ENCODE measurements at places on chromosomes 13 and 19.

DNA sequence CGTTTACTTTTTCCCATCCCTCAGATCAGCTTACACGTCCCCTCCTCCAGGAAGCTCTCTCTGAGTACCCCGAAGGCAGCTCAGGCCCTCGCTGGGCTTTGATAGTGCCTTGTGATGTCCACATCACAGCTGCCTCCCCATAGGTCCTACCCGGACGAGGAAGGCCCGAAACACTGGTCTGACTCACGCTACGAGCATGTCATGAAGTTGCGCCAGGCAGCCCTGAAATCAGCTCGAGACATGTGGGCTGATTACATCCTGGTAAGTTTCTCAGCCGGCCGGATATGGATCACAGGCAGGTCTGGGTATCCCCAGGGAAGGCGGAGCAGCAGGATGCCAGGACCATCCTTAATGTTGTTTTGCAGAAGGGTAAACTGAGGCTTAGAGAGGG lies 4.8 kb downstream of the COLGALT1 start:
- no peak for DNase-seq

GRCh38 chr13:109199280-109199679 lies 569.9 kb downstream of the MYO16 start:
- DNase-seq = no peak

DNA sequence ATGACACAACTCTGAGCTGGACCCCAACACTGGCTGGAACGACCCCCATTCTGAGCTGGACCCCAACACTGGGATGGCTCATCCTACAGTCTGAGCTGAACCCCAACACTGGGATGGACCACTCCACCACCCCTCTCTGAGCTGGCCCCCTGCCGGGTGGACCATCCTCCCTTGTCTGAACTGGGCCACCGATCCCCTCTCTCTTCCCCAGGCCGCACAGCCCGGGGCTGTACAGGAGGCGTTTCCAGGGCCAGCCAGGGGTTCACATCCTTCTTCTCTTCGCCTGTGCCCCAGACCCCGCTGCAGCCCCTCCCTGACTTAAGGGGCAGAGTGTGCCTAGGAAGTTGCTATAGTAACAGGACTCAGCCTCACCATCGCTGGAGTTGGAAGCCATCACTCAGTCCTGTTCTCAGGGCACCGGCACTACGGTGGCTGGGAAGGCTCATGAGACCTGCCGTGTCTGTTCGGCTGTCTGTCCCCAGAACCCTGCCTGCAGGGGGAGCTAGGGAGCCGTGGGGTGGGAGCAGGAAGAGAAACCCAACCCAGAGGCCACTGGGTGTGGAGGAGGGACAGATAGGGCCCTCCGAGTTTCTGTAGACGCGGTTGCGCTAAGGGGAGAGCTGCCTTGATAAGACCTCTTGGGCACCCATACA lies 3.7 kb downstream of the PRKACA start:
- peak; percentile 49 for DNase-seq

DNA sequence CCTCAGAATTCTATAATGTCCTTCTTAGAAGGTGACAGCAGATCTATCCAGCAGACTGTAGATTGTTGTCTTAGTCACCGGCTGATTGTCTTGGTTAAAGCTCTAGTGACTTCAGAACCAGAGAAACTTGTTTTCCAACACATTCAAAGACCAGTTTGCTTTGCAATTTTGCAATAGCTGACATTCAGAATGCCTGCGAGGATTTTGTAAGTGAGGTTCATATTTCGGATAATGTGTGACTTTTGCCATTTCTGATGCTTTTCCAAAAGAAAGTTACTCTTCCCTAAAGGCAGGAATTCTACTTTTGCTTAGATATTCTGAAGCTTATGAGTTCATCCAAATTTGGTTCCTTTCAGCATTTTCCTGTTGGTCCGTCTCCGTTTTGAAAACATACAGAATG lies 13.2 kb downstream of the SPINT2 start:
- no peak for DNase-seq

GRCh38 chr19:18868380-18869022 lies 27.5 kb downstream of the CERS1 start:
- no peak for DNase-seq

DNA sequence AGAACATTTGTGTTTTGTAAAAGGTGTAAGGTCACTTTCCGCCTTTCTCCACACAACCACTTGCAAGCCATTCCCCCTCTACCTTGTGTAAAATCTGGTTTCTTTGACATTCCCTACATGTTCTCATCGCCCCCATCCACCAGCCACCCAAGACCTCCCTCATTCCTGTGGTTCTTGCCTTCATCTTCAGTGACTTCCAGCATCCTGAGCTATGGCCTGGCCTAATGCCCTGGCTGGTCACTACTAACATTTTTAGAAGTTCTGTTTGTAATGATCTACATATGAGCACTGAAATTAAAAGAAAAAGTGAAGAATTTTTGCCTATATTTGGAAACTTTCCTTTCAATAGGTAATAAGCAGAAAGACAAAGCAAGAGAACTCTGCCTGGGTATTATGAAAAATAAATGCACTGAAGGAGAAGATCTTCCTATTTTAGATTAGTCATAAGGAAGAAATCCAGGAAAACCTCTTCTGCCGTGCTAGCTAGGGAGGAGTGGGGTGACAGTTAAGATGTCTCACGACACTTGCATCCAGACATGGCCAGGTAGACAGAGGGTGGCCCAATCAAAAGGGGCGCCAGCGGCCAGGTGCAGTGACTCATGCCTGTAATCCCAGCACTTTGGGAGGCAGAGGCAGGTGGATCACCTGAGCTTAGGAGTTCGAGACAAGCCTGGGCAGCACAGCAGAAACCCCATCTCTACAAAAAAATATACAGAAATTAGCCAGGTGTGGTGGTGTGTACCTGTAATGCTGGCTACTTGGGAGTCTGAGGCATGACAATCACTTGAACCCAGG lies 28.1 kb upstream of the MPHOSPH8 start:
- no peak for DNase-seq

DNA sequence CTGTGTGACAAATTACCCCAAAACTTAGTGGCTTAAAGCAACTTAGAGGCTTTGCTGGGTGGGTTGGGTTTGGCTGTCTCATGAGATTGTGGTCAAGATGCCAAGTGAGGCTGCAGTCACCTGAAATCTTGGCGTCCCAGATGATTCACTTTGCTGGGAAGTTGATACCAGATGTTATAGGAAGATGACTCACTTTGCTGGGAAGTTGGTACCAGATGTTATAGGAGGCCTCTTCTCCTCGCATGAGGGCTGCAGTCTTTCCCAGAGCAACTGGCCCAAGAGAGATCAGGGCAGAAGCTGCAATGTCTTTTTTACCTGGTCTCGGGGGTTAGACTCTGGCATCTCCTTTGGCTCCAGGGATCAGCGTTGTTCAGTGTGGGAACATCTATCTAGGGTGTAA lies 16.8 kb downstream of the TEX29 start:
- DNase-seq = no peak

DNA sequence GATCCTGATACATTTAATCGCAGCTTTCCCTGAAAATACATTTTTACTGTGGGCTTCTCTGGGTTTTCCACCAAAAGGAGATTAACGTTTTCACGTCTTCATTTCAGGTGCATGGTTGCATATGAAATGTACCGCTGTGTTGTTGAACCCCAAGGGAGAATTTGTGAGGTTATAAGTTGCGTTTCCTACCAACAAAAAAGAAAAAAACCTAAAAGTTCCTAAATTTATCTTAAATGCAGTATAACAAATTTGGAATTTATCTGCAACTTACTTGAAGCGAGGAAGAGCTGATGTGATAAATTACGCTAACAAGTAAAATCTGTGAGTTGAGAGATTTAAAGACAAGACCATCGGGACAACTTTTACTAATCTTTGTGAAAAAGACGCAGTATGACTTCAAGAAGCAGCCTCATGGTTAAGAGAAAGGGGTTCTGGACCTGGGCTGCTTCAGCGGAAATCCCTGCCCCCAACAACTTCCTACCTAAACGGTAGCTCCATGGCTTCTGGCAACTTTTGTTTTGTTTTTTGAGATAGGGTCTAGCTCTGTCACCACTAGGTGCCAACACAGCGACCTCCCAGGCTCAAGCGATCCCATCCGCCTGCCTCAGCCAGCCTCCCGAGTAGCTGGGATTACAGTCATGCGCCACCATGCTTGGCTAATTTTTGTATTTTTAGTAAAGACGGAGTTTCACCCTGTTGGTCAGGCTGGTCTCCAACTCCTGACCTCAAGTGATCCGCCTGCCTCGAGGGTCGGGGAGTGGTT lies 958 bp upstream of the OBI1 start:
- DNase-seq = no peak

DNA sequence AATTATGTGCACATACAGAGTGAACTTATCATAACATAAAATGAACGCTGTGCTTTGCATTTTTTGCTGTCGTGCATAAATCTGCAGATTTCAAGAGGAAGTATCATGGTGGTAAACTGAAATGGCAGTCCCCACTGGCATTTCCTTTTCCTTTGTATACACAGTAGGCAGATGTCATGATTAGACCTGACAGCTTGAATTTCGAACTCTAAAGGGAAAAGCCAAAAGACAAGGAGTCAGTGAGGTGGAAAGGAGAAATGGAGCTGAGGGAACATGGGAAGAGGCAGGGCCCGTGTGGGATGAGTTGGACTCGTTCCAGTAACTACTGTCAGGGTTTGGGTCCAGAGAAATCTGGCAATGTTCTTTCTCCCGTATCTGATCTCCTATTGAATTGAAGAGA lies 454.1 kb upstream of the SGCG start:
- DNase-seq = no peak

DNA sequence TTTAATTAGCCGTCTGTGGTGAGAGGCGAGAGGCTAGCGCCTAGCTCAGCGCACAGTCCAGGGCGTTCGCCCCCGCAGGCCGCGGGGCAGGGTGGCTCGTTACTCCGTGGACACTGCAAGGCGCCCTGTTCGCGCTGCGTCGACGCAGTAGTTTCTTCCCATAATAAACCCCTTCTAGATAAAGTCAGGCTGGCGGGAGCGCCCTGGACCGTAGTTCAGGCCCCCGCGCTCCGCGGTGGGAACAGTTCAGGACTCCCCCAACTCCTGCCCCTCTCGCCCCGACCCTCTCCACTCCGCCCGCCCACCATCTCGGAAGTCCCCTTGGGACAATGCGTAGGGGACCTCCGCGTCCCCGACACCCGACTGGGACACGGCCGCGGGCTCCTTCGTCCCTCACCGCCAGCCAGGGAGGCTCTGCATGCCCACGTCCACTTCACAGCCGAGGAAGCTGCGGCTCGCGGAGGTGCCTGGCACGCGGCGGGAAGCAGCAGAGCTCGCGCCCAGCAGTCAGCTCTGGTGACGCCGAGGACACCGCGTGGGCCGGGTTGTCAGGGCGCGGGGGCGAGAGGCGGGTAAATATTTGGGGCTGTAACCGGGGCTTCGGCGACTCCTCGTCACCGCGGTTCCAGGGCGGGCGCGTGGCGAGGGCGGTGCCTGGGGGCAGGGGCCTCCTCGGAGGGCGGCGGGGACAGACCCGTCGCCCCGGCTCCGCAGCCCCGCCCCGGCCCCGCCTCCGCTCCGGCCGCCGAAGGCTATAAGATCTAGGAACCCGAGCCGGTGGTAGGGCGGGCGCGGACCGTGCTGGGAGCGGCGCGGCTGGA lies at the start of gene RGCC:
TSS of gene RGCC (plus strand) at position 783 of the 821 bp plus-strand sequence. CDS start 158 bp downstream, outside the sequence.
- peak; percentile 78 for DNase-seq

- no peak for DNase-seq
These were observed 67.6 kb downstream of the TEX29 start for GRCh38 chr13:111387945-111388600.

GRCh38 chr19:49749771-49750170 lies 13.3 kb downstream of the TSKS start:
- no peak for DNase-seq

DNA sequence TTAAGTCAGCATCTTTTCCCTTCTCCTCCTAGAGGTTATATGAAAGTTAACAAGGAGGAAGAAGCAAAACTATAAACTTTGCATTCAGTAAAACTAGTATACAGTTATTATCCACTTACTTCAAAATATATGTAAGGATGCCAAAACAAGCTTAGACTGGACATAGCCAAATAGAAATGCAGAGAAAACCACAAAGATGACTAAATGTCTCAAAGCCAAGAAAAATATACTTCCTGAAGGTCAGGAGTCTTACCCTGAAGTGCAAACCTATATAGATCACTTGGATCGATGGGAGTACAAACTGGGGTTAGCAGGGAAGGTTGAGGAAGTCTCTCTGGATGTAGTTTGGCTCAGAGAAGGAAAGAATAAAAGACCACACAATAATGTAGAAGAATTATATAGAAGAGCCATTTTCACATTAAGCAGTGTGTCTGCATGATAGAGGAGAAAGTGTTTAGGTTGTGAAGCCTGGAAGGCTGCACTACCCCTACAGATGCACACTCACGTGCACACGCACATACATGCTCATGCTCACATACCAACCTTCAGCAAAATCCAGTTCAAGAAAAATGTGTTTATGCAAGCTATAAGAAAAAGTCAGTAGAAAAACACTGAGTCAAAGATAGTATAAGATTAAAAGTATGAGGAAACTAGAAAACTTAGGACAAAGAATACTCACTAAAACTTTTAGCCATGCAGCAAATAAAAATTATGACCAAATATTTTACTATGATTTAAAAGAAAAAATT lies 112.1 kb upstream of the RXFP2 start:
- no peak for DNase-seq

GRCh38 chr13:78610381-78610883 lies 7.1 kb upstream of the POU4F1 start:
- no peak for DNase-seq

DNA sequence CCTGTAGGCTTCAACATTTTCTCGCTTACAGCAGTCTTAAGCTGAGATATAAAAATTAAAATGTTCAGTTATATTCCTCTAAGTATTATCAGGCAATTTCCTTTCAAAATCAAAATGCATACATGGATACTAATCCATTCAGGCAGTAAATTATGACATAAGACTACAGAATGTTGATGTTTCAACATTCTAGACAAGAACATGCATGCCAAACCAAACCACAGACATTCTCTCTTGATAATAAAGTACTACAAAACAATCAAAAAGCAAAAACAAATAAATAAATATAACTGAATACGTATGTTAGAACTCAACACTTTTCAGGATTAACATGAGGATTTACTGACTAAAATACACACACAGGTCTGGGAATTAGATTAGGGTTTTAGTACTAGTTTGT lies 7.7 kb downstream of the DIS3 start:
- no peak for DNase-seq

GRCh38 chr13:57353831-57354230 lies 186.8 kb downstream of the PRR20E start:
- DNase-seq = no peak

DNA sequence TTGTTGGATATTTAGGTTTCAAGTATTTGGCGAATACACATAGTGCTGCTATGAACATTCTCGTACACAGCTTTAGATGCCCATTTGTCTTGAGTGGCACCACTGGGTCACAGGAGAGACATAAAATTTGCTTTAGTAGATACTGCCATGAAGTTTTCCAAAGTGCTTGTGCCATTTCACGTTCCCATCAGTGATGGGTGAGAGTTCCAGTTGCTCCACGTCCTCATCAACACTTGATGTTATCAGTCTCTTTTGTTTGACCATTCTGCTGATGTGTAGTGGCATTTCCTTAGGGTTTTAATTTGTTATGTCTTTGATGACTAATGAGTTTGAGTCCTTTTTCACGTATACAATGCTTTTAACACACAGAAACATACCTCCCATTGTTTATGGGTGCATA lies 11.0 kb downstream of the ZSWIM9 start:
- DNase-seq = no peak

DNA sequence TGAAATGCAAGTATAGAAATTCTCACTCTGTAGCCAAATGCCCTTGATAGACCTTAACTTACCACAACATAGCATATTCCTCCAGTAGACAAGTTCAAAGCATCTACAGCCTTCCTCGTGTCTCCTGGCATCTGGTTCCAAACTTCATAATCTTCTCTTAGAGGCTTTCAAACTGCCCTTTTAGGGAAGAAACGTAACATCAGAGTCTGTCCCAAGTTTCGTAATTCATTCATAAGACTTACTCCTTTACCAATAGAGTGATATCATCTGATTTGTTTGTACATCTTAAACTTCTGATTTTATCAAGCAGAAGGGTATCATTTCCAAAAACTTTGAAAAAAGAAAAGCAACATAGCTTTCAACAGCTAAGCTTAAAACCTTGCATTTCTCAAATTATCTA lies 137.4 kb downstream of the SPRY2 start:
- no peak for DNase-seq
